GM20000 (cell line): ENCODE measurements at places on chromosomes 5 and 9.

DNA sequence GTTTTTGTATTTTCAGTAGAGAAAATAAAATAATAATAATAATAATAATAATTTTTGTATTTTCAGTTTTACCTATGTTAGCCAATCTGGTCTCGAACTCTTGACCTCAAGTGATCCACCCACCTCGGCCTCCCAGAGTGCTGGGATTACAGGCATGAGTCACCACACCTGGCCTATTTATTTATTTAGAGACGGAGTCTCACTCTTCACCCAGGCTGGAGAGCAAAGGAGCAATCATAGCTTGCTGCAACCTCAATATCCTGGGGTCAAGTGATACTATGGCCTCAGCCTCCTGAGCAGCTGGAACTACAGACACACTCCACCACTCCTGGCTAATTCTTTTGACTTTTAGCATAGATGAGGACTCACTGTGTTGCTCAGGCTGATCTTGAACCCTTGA, 167.5 kb downstream of the TLE1 start:
- DNase-seq: no peak

DNA sequence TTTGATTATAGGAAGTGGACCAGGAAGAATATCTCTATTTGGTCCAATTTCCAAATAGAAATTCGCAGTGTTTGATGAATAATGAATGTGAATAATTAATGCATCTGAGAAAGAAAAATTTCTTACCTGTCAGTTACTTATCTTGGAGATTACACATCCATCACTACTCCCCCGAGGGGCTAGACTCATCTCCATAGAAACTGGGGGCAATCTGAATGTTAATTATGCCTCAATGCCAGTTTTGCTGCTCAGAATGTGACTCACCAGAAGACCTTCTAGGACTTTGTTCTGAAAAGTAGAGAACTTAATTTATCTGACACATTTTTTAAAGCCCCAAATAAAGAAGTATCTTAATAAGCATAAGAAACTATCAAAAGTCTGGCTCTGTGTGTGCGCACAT, 233.4 kb upstream of the NR4A3 start:
- DNase-seq: no peak

DNA sequence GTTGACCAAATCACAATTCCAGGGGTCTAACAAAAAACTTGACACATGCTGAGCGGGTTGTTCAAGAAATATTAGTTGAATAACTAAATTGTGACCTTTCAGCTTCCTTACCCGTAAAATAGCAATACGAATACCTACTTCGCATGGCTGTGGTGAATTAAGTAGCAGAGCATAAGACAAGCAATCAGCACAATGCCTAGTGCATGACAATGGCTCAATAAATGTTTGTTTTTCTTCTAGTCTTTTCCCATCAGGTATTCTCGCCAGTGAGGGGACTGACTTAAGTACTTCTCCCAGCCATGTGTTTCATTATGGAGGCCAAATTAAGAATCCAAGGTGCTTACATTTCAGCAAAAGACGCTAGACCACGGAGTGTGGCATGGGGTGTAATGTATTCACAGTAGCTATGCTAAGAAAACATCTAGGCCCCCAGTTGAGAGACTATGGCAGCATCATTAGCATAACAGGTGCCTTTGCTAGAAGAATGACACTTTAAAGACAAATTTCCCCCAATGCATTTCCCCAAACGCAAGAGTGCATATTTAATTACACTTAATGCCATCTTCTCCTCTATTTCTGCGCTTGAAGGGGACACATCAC, 145.9 kb downstream of the ASTN2 start:
- no peak for DNase-seq

DNA sequence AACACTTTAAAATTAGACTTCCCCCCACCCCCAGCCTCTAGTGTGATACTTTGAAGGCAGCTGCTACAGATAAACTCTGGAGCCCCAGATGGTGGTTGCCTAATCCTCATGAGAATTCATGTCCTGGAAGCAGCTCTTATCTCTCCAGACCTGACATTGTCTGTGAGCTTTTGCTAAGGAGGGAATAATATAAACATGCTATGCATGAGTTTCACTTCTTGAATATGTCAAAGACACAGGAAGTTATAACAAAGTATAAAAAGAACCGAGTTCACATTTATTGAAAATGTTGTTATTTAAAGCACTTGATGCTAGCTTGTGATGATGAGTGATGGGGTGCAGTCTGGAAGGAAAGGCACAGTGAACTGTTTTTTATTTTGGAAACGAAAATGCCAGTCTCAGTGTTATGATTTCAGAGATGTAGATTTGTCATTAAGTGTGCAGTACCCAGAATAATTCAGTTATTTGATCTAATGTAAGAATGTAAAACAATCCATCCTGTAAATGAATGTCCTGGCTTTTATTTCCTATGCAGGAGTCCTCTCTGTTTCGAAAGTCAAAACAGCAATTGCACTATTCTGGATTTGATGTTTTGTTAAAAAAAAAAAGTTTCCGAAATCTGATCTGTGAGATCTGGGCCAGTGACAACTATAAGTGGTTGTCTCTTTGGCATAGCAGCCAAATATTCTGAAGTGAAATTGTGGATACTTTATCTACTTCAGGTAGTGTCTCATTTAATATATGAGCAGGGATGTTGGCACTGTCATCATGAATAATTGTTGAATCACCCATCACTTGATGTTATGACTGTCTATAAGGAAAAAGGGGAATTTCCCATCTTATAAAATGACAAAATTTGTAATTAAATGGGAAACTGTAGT, 77.0 kb downstream of the ZCCHC7 start:
- DNase-seq: peak; percentile 17

GRCh38 chr9:120928015-120928482, 1.5 kb upstream of the TRAF1 start:
- DNase-seq: no peak

DNA sequence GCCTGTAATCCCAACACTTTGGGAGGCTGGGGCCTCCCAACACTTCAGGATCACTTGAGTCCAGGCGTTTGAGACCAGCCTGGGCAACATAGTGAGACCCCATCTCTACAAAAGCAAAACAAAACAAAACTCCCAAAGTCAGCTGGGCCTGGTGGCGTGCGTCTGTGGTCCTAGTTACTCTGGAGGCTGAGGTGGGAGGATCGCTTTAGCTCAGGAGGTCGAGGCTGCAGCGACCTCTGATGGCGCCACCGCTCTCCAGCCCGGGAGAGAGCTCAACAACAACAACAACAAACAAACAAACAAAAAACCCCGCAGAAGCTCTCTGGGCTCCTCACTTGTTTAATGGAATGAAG, 528 bp downstream of the ACOT12 start:
- DNase-seq: no peak

DNA sequence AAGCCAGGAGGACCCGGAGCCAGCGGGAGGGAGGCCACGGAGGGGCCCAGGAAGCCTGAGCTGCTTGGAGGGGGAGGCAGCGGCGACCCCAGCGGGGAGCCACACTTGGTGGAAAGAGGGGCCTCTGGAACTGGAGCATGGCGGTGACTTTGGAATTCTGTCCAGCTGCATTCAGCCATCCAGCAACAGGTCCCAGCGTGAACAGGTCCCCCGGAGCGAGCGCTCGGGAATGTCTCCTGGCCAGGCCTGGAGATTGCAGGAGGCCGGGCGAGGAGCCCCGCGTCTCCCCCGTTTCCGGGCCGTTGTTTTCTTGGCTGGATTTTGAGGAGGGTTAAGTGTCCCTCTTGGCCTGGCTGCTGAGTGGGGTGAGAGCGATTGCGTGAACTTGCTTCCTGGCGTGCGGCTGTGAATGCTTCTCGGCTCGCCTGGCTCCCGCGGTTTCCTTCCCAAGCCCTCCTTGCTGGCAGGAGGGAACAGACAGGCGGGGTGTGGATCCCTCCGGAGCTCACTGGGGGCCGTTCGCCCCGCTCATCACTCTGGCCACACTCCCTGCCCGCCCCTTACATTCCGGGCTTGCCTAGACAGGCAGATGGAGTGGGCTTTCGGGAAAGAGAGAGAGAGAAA, 125.3 kb upstream of the IRX4 start:
- DNase-seq: no peak

- no peak for DNase-seq
These were observed 69.9 kb downstream of the LRSAM1 start for GRCh38 chr9:127520941-127521918.

DNA sequence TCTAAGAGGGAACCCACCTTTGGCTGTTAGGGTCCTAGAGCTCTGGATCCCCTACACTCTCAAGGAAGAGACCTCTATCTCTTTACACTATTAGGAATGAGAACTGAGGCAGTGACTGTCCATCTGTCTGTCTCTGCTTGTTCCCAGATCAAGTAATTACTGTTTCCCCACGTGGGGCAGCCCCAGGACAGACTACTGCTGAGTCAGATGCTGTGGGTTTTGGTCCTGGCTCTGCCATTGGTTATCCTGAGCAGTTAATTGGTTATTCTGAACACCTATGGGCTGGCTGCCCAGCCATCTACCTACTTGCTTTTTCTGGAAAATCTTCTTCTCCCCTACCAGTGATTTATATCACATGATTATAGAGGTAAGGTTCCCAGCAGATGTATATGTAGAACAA, 33.3 kb downstream of the FBXO10 start:
- DNase-seq: no peak
